ENCODE measurements at places on chromosomes 6 and 20.

GRCh38 chr6:17207281-17207680 lies 73.9 kb upstream of the RBM24 start:
- no peak for DNase-seq

DNA sequence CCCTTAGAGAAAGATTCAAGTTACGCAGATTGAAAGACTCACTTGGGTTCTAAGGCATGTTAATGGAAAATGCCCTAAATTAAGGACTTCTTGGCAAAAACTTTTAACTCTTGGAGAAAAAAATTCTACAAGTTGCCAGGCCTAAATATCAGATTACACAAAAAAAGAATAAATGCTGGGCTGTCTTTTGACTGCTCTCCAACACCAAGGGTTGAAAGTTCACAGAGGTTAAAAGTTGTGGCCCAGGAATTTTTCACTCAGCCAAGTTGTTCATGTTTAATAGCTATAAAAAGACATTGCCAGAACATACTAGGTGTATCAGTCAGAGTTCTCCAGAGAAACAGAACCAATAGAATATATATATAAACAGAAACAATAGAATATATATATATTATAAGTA lies 268.4 kb upstream of the PRND start:
- DNase-seq = no peak

DNA sequence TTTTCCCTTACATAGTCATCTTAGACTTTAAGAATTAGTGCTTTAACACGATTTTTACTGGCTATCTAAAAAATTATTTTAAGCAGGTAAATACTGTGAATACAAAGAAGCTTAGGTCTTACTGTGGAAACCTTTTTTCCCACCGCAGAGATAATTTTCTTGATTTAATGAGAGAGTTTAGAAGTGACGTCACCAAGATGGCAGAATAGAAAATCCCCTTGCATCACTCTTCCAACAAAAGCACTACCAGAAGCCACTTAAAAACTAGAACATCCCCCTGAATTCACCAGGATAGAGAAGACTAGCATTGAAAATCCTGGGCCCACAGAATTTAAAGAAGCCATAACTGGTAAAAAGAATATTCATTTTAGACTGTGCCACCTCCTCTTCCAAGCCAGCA lies 375.4 kb upstream of the PTCHD4 start:
- no peak for DNase-seq

- DNase-seq = no peak
Observed at GRCh38 chr6:167676666-167677421, 149.9 kb upstream of the AFDN start.

GRCh38 chr6:132972971-132973370 lies 158.6 kb downstream of the RPS12 start:
- no peak for DNase-seq

- DNase-seq = no peak
Observed at GRCh38 chr20:20009784-20010253, 7.3 kb upstream of the NAA20 start.

GRCh38 chr6:15340775-15341174 lies 94.9 kb downstream of the JARID2 start:
- no peak for DNase-seq

DNA sequence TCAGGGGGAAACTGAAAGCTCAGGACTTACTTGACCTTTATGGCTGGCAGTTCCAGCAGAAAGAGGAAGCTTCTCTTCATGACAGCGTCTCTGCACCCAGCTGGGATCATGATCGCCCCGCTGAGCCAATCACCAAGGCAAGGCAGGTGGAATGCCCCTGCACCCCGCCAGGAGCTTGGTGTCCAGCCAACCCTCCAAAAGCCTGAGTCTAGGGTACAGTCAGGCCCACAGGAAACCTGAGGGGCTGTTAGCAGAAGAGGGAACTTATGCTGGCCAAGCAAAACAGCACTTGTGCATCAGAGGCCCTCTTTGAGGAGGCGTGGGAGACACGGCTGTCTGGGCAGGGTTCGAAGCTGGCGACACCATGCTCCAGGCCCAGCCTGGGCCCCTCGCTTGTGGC lies 188.3 kb upstream of the GMDS start:
- no peak for DNase-seq

- DNase-seq = no peak
Observed at GRCh38 chr20:9447182-9447581, 67.2 kb upstream of the LAMP5 start.

DNA sequence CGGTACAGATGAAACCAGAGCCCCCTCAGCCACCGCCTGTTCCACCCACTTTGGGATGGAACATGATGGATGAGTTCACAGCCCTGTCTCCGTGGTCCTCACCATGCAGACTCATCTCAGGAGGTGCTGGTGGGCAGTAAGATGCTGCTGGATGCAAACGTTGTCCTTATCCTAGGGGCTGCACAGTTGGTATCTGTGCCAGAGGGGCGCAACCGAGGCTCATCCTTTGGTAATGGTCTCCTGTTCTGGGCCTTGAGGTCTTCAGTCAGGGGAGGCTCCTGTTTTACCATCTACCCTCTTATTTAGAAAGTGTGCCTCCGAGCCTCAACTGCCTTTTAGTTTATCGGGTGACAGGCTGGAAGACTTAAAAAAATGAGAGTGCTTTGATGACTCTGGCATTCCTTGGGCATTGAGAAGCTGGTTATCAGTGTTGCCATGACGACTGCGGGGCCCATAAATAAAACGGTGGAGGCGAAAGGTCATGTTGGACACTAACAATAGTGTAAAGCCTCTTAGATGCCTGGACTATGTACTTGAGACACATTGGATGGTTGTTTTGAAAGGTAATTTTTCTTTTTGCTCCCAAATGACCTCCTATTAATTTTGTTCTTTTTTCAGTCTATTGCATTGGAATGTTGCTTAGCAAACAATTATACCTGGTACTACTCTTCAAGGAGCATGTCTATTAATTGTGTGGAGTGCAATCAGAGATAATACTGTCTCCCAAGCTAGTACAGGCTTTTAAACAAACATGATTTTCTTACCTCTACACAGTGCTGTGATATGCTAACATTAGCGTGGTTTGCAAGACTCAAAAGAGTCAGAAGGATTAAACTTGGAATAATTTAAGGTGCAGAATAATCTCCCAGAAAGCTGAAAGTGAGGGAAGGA lies 74.2 kb upstream of the DSP start:
- no peak for DNase-seq

DNA sequence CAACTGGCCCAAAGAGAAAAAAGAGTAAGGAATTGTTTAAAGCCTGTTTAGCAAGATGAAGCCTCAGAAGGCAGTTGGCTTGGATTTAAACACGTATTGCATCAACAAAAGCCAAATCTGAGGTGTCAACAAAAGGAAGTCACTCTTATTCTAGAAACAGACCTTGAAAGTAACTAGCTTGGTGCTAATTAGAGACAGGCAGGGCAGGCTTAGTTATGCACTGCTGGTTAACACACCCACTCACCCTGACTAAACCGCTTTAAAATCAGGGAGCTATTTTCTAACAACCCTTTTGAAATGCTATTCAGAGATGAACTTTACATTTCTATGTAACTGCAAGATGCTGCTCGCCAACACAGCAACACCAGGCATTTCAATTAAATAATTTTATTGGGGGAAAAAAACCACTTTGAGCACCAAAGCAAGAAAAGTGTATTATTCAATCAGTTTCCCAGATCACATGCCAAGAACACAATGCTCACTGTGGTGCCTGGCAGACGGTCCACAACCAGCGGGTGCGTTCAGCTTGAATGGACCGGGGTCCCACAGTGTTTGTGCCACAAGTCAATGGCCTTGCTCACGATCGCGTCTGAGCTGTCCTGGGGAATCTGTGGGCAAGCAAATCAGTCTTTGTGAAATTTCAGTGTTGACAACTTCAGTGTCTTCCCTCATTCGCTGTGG lies 23.6 kb downstream of the TBC1D7 start:
- no peak for DNase-seq

GRCh38 chr20:10715035-10715434 lies 41.2 kb upstream of the JAG1 start:
- no peak for DNase-seq

DNA sequence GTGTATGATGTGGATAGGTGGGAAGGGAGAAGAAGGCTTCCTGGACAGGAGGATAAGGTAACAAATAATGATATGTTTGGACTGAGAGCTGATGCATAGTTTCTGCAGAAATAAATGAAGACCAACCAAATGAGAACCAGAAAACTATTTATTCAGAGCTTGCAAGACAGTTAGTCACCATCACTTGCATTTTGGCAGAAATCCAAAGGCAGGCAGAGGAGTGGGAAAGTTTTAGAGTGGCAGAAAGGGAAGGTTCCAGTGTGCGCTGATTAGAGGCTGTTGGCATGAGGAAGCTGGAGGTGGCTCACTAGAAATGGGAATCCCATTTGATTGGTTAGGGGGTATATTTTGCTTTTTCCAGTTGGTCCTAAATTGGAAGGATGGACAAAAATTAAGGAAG lies 13.0 kb upstream of the F13A1 start:
- no peak for DNase-seq

DNA sequence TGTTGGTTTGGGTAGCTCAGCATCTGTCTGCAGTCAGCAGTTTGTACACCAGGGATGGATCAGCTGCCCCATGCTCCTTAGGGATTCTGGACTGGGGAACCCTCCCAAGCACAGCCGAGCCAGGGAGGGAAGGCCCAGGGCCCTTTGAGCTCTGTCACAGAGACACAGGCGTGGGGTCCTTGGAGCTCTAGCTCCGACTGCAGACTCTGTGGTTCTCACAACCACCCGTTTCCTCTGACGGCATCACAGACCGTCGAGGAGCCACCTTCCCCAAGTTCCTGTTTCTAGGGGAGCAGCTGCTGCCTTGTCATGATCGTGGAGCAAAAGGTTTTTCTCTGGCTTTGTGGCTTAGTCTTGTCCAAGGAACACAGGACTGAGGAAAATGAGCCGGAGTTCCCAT lies at the start of gene SLA2:
Gene SLA2 (minus strand): TSS at position 199 of the 400 bp plus-strand sequence. CDS start 4,861 bp downstream, outside the sequence.
- DNase-seq = peak; percentile 70

- DNase-seq = no peak
Observed at GRCh38 chr20:51193066-51193772, 170.3 kb upstream of the KCNG1 start.

DNA sequence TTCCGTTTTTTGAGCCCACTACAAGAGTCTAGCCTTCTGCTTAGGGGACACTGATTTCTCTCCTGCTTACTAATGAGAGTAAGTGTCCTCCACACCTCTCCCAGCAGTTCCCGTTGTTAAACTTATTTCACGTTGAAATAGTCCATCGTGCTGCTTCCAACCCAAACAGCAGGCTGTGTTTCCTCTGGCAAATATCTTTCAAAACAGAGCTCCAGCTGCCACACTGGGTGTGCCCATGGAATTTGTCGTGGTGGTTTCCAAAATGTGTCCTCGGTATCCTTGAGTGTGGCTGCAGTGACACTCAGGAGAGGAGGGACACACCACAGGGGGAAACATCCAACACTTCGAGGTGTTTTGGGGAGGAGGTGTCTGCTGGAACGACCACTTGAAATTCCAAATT lies 176.5 kb upstream of the RALGAPA2 start:
- DNase-seq = no peak

DNA sequence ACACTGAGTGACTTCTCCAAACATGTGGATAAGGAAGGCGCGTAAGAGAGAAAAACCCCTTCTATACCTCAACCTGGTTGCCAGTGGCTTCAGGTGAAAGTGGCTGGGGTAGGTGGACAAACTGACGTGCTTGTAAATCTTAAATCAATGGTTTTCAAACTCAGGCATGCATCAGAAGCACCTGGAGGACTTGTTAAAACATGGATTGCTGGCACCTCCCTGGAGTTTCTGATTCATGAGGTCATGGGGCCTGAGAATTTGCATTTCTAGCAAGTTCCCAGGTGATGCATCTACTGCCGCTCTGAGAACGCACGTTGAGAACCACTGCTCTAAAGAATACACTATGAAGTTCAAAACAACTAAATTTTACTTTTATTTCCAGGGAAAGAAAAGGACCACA lies 31.9 kb upstream of the TAB2 start:
- DNase-seq = no peak

- no peak for DNase-seq
Observed at GRCh38 chr6:56806368-56806767, 148.5 kb upstream of the BEND6 start.

DNA sequence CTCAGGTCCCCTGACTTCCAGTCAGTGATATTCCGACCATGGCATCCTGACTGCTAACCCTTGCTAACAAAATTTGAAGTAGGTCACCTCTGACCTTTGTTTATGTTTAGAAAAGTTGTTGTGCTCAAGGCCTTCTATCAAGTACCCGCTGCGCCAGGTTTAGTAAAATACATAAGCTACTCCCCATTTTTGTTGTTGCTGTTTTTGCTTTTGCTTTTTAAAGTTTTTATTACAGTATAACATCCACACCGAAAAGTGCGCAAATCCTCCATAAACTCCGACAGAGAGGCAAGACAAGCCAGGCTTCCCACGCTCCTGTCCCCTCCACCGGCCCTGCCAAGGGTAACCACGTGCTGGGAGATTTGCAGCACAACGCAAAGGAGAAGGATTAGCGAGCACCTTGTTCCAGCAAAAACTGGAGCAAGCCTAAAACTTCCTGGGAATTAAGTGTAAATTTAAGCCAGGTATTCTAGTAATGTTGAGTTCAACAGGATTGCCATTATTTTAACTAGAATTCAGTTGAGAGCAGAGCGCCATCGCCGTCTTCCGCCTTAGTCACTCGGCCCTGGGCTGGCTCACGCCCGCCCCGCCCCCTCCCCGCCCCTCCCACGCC lies 17.8 kb upstream of the HMGN4 start:
- no peak for DNase-seq
